ENCODE measurements at places on chromosomes 11 and 22. TPM values are rescaled to one million over a fixed set of nuclear protein-coding genes. Genes with fewer than 3 reads are reported as not detected.

The DMC1 gene
- 1.1 TPM for total RNA-seq

The GLB1L3 gene
- not detected for total RNA-seq

The TREH gene
- not detected for total RNA-seq

The FAM180B gene
- total RNA-seq = not detected

The CRYBB2 gene
- not detected for total RNA-seq

The BTG4 gene
- not detected for total RNA-seq

The SCO2 gene
- 2.0 TPM for total RNA-seq

The NOX4 gene
- 76.3 TPM for total RNA-seq
